Purkinje cell (primary cell): ENCODE measurements at places on chromosomes 3 and 15. TPM values are rescaled to one million over a fixed set of nuclear protein-coding genes. Genes with fewer than 3 reads are reported as not detected.

The SUCNR1 gene
- polyA plus RNA-seq: not detected in 2 replicates

The VIPR1 gene
- polyA plus RNA-seq: 0.41 and 6.1 TPM in 2 replicates

The SLC2A2 gene
- 0.09 TPM in 1 of 2 replicates, not detected in the other for polyA plus RNA-seq

The RETNLB gene
- not detected in 2 replicates for polyA plus RNA-seq

The CYP1A2 gene
- not detected in 2 replicates for polyA plus RNA-seq

The FBLN2 gene
- 1.2 and 2.0 TPM in 2 replicates for polyA plus RNA-seq

The TUSC7 gene
- polyA plus RNA-seq: 5.7 TPM in 1 of 2 replicates, not detected in the other

The CDHR4 gene
- polyA plus RNA-seq: not detected in 2 replicates

The TTC21A gene
- polyA plus RNA-seq: 0.31 and 3.2 TPM in 2 replicates

The DLL4 gene
- polyA plus RNA-seq: 0.08 TPM in 1 of 2 replicates, not detected in the other

The AGTR1 gene
- polyA plus RNA-seq: 2.9 and 6.6 TPM in 2 replicates

The TRIM42 gene
- not detected in 2 replicates for polyA plus RNA-seq

The PARP9 gene
- 0.64 and 1.9 TPM in 2 replicates for polyA plus RNA-seq

The SLC28A1 gene
- polyA plus RNA-seq: not detected in 2 replicates

The KNG1 gene
- polyA plus RNA-seq: not detected in 2 replicates

The CPEB1 gene
- polyA plus RNA-seq: 49.0 and 55.0 TPM in 2 replicates

The CHRNA7 gene
- 1.7 TPM in 1 of 2 replicates, not detected in the other for polyA plus RNA-seq

The UBP1 gene
- 15.9 and 24.0 TPM in 2 replicates for polyA plus RNA-seq

The SLC15A2 gene
- polyA plus RNA-seq: 1.6 and 4.4 TPM in 2 replicates

The RYK gene
- polyA plus RNA-seq: 2.7 and 5.2 TPM in 2 replicates

The COL6A5 gene
- not detected in 2 replicates for polyA plus RNA-seq

The SOX2 gene
- 5.7 and 7.0 TPM in 2 replicates for polyA plus RNA-seq

The SAMMSON gene
- polyA plus RNA-seq: not detected in 2 replicates

The CAND2 gene
- polyA plus RNA-seq: 2.6 and 3.4 TPM in 2 replicates

The HRG gene
- not detected in 2 replicates for polyA plus RNA-seq

The IL17RB gene
- 4.7 and 5.1 TPM in 2 replicates for polyA plus RNA-seq

The ATP2C1 gene
- 332 and 335 TPM in 2 replicates for polyA plus RNA-seq

The TMEM108 gene
- 52.7 and 68.5 TPM in 2 replicates for polyA plus RNA-seq

The GOLGA8N gene
- 0.59 and 0.62 TPM in 2 replicates for polyA plus RNA-seq

The TAGLN3 gene
- polyA plus RNA-seq: 15.0 and 181 TPM in 2 replicates

The ATR gene
- 45.4 and 63.5 TPM in 2 replicates for polyA plus RNA-seq

The SOX14 gene
- polyA plus RNA-seq: not detected in 2 replicates

The GOLGA8Q gene
- not detected in 2 replicates for polyA plus RNA-seq

The PPP1R14D gene
- not detected in 2 replicates for polyA plus RNA-seq

The SLCO2A1 gene
- polyA plus RNA-seq: not detected in 2 replicates

The HLTF gene
- 210 and 223 TPM in 2 replicates for polyA plus RNA-seq

The PRSS50 gene
- not detected in 2 replicates for polyA plus RNA-seq

The RASSF1 gene
- 2.4 and 3.2 TPM in 2 replicates for polyA plus RNA-seq

The CPN2 gene
- polyA plus RNA-seq: not detected in 2 replicates
